ENCODE measurements at places on chromosomes 2 and 18.

DNA sequence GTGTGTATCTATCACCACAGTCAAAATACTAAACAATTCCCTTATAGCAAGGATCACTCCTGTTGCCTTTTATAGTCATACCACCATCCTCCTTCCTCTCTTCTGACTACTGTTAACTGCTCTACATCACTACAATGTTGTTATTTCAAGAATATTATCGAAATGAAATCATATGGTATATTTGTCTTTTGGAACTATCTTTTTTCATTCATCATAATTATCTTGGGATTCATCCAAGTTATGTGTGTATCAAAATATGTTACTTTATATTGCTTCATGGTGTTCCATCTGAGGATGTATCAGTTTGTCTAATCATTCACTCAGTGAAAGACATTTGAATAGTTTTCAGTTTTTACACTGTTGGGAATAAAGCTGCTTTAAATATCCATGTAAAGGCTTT, 1423.0 kb upstream of the PIK3C3 start:
- no peak for DNase-seq

DNA sequence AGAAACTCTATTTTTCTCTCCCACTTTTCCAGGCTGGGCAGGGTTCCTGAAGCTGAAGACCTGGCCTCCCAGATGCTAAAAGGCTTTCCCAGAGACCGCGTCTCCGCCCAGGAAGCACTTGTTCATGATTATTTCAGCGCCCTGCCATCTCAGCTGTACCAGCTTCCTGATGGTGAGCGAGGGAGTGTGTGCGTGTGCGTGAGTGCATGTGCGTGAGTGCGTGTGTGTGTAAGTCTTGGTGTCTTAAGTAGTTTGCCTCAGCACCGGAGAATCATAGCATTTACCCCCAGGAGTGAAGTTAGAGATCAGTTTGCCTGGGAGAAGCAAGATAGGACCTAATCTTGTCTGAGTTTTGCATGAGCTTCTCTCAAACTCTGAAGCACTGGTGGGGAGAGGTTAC, 73.7 kb downstream of the CDK15 start:
- no peak for DNase-seq

GRCh38 chr2:18495058-18495457, 65.4 kb downstream of the RDH14 start:
- no peak for DNase-seq

DNA sequence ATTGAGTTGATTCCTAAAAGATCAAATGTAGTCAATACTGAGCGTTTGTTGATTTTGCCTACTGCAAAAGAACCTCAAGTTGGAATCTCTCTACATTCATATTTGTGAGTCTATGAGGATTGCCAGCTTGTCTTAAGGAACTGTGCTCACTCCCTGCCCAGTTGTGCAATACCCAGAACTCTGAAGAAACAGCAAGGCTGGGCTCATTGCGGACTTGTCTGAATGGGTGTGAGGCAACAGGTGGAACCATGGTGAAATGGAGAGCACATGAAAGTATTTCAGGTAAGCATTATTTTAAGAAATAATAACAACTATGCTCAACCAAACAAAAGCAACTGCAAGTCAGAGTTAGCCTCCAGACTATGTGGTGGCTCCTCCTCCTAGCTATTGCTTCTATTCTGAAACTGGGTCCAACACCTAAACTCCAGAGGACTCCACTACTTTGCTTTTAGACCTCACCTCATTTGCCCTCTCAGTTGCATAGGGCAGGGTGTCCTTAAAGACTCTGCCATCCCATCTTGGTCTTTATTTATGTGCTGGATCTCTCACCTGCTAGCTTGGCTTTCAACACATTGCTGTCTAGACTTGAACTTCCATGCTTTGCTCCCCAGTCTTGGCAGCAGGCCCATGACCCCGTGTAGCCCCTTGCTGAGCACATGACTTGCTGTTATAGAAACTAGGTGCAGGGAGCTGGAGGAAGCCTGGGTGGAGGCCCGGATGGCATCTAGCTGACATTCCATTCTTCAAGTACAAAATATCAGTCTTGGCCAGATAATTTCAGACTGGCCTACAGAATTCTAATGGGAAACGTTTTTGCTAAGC, 94.8 kb upstream of the ARL5A start:
- DNase-seq, result no peak

- DNase-seq, result no peak
Measured at GRCh38 chr2:239330836-239331235, 70.0 kb downstream of the HDAC4 start.

DNA sequence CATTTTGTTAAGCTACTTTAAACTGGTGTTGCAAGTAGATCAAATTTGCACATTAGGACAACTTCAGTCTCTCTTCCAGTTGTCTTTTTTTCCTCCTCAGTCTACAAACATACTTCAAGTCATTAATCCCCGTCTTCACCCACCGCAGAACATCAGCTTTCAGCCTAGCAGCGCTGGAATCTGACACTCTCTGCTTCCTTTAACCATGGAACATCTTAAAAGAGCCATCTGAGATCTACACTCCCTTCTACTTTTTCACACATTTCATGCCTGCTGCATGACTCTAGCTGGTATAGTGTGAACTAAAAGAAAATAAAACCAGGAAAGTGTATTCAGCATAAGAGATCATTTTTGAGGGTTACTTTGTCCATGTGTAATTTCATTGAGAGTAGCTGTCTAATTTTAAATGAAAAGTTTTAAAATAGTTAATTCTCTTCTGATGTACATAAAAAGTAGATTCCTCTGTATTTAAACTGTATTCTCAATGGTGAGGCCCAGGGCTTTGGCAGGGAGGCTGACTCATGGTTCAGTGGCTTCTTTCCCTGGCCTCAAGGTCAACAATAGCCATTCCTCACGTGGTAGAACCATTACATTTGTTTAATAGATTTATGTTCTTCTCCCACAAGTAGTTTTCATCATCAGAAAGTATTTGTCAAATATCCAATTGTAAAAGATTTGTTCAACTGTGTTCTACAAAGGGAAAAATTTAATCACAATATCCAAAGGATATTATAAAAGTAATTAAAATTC, 16.5 kb downstream of the SGPP2 start:
- no peak for DNase-seq

GRCh38 chr18:36083729-36084128, 16.4 kb upstream of the RPRD1A start:
- no peak for DNase-seq

DNA sequence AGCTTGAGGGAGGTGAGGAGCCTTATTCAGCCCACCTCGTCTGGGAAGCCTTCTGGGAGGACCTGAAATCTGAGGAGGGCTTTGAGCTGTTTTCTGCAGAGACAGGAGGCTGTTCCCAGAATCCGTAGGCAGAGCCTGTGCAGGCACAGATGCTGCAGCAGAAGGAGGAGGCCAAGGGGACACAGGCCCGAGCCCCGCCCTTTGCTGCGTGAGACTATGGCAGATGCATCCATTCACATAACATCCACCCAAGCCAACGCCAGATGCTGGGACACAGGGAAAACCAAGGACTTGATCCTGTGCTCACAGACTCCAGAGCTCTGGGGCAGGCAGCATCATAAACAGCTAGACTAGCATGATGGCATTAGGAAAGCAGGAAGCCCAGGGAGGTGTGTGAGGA, 98.2 kb downstream of the KCNF1 start:
- no peak for DNase-seq

GRCh38 chr2:202545523-202545922, 89.2 kb upstream of the FAM117B start:
- DNase-seq, result no peak

DNA sequence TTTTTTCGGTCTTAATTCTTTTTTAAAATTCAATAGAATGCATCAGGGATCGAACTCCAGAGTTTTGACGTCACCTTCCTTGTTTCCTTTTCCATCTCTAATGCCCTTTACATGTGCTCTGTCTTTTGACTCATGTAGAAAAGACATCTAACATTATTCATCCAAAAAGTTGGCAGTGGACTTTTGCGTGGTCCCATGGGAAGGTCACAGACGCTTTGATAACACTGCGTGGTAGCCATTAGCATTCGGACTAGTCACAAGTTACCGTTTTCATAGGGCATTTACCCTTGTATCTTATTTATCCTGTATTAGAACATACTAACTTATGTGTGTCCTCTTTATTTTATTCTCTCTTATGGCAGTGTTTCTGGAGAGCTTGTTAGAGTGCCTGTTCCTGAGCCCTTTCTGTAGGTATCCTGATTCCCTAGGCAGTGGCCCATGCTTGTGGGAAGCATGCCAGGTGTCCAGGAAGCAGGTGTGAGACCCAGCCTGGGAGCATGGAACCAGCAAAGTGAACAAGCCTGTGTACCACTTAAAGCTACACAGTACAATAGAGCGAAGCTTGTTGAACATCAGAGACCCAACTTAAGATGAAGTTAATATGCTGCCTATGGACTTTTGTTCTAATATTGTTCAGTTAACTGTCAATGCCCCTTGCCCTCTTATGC, 73.6 kb upstream of the RBM44 start:
- no peak for DNase-seq

GRCh38 chr2:207473049-207473930, 56.5 kb upstream of the CREB1 start:
- DNase-seq, result no peak

- no peak for DNase-seq
Measured at GRCh38 chr2:199310771-199311585, 146.8 kb downstream of the SATB2 start.

DNA sequence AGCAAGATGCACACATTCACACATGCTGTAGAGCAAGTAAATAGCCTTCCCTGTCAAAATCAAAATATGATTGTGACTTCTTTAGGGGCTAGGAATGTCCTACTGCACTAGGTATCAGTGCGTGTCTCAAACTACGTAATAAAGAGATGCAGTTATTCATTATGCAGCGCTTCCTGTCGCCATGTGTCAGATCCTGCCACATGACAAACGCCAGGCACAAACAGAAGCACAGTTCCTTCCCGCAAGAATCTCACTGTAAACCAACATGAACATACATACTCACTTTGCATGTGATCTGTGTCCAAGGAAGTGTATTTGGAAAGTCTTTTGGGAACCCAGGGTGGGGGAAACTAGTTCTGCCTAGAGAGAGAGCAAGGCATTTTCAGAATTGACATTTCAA, 599.9 kb downstream of the RNF144A start:
- no peak for DNase-seq

DNA sequence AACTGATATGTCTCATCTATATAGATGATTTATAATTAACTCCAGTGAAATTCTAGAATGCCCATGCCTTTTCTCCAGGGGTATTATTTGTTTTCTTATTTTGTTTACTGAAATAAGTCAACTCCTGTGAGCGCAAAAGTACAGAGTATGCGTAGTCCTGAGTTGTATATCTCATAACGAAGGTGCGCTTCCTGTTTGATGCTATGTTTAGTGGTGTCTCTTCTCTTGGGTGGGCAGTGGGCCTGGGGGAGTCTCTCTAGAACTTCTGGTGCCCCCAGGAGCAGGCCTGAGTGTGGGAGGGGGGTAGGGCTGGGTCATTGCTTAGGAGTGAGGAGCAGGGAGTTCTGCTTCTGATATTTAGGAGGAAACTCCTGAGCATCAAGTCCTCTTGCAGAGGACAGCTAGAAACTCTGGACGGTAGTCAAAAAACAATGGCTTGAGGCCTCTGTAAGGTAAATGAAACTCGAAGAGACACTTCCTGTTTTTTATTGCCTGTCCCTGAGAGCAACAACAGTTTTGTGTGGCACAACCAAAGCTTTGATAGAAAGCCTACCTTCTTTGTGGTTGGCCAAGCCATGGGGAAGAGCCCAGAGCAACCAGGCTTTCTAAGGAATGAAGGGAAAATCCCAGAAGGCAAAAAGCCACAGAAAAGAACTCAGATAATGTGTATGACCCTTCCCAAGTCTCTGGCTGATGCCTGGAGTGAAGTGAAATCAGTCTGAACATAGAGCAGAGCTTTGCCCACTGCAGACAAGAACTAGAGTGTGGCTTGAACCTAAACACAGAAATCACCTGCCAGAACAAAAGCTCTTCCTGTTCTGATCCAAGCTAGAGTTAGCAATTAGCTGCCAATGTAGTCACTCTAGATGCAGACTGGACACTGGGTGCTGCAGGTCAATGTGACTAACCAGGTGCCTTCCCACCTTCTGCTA, 8.5 kb upstream of the SP140L start:
- DNase-seq, result no peak

GRCh38 chr2:238228700-238229099, 11.1 kb downstream of the HES6 start:
- DNase-seq, result no peak

DNA sequence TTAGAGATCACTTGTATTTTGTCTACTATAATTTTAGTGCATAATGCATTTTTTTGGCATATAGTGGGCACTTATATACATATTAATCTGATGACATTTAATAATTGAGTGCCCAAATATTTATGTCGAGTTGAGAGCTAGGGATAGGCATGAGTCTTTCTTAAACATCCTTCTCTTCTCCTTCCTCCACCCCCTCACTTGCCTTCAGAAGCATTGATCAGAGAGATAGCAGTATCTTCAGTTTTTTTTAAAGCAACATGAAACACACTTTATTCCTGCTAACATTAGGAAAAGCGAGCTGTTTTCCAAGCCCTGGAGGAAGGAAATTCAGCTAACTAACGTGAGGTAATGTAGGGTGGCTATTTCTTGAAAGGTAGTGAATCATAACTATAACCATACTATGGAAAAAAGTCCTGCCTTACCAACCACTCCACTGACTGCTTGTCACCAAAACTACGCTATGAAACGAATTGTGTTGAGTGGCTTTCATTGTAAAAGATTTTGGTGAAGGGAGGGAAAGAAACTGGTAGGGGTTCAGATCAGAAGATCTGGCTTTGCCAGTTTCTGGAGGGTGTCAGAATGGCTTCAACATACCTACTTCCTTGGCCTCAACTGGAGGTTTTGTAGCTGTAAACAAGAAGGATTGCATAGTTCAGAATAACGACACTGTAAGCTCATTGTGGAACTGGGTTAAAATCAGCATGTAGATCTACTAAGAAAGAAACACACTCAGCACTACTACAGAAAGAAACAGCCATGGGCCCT, 2.3 kb upstream of the ITGA4 start:
- DNase-seq, result no peak

GRCh38 chr2:88866756-88867155, 175.3 kb downstream of the RPIA start:
- no peak for DNase-seq

- DNase-seq, result peak; percentile 43
Measured at GRCh38 chr2:161166538-161167409, 6.5 kb downstream of the TANK start.

- no peak for DNase-seq
Measured at GRCh38 chr2:133171393-133172004, 396.8 kb downstream of the NCKAP5 start.

DNA sequence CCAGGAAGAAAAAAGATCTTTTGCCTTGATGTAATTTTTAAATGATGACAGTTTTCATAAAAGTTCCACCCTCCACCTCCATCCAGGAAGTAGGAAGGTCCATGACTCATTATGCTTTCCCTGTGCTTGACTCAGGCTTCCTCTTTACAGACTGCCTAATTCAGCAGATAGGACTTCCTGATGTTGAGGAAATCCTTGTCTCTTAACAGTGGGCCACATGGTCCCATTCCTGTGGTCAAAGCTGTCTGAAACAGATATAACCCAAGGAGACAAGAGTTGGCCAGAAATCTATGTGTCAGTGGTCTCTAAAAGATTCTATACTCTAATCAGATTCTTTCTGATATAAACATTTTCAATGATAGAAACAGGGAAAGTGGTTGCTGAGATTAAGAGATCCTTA, 119.1 kb downstream of the BAZ2B start:
- DNase-seq, result no peak

- DNase-seq, result no peak
Measured at GRCh38 chr18:36271153-36271552, 26.4 kb upstream of the FHOD3 start.

- DNase-seq, result no peak
Measured at GRCh38 chr2:168596881-168597655, 141.0 kb downstream of the CERS6 start.
